ENCODE measurements at places on chromosomes 12 and 14.

- no peak for DNase-seq
Observed at GRCh38 chr12:130186651-130187268, 24.5 kb downstream of the FZD10 start.

GRCh38 chr14:35631071-35631805 lies 97.3 kb downstream of the INSM2 start:
- no peak for DNase-seq

DNA sequence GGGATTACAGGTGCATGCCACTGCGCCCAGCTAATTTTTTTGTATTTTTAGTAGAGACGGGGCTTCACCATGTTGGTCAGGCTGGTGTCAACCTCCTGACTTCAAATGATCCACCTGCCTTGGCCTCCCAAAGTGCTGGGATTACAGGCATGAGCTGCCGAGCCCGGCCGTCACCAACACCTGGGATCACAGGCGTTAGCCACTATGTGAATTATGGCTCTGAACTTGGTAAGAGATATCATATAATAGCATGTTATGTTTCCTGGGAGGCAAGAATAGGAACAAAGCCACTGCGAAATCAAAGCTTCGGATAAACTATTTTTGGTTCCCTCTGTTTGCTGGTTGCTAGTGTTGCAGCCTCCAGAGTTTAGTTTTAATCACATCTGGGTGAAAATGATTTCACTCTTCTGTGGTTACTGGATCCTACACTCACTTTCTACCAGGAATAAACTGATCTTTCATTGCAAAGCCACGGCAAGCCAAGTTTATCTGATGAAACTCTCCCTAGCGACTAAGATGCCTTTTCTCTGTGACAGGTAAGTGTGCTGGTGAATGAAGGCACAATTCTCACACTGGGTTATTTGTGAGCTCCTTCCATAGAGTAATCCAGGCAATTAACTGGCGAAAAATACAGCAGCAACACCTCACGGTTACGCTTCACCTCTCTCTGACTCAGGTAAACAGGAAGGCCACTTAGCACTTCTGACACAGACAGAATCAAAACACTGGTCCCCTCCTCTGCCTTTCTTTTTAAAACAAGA lies 16.7 kb downstream of the SNRNP35 start:
- DNase-seq: no peak

- DNase-seq: no peak
Observed at GRCh38 chr12:67813456-67813904, 164.9 kb downstream of the DYRK2 start.

GRCh38 chr14:58078068-58078467 lies 73.9 kb downstream of the ARMH4 start:
- no peak for DNase-seq

DNA sequence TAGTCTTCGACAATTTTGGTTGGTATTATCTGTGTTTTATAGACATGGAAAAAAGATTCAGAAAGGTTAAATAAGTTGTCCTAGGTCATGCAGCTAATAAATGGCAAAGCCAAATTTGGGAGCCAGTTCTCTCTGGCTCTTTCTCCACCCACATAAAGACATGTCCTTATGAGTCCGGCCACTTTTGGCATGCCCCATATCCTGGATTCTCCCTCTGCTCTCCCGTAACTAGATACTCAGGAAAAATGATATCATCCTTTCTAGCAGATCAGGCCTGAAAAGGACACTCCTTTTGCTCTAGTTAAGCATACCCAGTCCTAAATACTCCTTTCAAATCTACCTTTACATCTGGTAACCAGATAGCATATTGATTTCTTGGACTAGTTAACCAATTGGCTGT lies 64.4 kb downstream of the TTLL5 start:
- DNase-seq: no peak

DNA sequence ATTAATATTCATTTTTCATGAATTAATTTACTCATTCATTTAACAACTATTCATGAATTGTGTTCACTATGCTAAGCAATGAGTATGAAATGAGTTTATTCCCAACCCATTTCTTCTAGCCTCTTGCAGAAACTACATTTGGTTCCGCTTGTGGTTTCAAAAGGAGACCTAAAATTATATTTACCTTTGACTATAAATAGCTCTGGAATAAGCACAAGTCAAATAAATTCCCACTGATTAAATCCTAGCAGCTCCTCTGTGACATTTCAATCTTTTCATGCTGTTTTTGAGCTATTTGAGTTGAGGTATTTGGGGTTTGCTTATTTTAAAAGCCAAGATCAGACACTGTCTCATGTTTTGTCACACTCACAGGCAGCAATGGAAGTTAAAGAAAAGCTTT lies 46.9 kb downstream of the DUSP6 start:
- DNase-seq: no peak

DNA sequence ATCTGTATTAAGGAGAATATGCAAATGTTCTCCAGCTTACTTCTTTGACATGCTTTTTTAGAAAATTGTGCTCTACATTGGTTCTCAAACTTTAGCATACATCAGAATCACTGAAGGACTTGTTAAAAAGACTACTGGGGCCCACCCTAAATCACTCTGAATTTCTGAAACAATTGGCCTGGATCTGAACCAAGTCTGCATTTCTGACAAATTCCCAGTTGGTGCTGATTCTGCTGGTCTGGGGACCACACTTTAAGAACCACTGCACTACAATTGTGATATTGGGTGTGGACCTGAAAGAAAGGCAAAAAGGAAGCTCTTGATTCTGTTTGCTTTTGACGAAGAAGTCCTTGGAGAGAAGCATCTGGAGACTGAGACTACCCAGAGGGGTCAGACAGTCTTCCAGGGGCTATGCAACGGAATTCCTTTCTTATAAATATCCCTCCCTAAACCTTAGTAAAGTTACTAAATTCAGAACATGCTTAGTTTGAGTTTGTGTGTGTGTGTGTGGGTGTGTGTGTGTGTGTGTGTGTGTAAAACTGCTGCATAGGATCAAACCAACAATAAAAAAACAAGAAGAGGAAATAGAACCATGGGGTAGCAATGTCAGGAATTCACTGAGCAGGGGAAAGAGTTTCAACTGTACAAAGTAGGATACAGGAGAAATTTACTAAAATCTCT lies 36.8 kb downstream of the EAPP start:
- DNase-seq: no peak

DNA sequence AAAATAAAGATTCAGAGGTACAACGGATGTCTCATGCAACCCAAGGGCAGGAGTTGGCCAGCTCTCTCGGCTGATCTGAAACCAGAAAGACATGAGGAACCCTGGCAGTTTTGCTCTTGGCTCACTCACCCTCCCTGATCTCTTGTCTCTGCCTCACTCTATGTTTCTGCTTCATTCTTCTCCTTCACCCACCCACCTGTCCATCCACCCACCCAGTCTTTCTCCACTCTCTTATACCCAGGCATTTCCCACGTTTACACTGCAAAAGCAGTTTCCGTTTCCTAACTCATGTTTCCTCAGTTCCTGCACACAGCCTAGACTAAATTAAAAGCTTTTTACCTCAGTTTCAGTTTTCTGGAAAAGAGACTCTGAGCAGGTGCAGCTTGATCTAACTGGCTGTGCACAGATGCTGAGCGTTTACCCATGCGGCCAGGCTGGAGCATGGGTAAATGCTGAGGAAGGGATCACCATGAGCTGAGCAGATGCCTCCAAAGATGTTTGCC lies 157.6 kb downstream of the PRKCH start:
- DNase-seq: no peak

DNA sequence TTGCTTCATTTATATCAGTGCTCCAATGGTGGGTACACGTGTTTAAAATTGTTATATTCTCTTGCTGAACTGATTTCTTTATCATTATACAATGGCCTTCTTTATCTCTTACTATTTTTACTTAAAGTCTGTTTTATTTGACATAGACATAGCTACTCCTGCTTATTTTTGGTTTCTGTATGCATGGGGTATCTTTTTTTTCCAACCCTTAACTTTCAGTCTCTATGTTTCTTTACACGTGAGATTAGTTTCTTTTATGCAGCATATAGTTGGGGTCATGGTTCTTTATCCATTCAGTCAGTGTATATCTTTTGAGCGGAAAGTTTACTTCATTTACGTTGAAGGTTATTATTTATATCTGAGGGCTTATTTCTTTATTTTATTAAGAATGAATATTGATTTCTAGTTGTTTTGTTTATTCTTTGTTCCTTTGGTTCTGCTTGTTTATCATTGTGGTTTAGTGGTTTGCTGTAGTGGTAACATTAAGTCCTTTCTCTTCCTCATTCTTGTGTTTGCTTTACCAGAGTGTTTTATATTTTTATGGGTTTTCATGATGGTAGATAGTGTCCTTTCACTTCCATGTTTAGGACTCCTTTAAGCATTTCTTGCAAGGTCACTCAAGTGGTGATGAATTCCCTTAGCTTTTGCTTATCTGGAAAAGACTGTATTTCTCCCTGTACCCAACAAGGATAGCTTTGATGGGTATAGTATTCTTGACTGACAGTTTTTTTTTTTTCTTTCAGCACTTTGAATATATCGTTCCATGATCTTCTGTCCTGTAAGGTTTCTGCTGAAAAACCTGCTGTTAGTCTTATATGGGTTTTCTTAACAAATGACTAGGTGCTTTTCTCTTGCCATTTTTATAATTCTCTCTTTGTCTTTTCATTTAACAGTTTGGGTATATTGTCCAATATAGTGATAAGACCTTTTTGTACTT lies 38.3 kb upstream of the FAR2 start:
- no peak for DNase-seq

DNA sequence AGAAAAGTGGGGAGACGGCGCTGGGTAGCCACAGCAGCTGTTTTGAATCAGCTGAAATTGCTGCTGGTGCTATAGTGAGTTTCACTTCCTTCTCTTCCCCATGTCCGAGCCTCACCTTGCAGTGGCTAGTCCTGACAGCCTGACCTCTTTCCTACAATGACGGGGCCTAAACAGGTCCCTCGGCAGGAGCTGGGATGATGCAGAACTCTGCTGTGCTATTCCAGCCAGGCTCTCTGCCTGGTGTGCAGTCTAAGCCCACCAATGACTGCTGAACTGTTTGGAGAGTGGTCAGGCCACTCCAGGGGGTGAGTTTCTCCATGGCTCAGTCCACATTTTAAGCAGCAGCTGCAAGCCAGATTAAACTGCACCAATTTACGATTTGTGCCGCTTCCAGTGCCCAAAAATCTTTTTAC lies 207.3 kb downstream of the TTC7B start:
- no peak for DNase-seq

DNA sequence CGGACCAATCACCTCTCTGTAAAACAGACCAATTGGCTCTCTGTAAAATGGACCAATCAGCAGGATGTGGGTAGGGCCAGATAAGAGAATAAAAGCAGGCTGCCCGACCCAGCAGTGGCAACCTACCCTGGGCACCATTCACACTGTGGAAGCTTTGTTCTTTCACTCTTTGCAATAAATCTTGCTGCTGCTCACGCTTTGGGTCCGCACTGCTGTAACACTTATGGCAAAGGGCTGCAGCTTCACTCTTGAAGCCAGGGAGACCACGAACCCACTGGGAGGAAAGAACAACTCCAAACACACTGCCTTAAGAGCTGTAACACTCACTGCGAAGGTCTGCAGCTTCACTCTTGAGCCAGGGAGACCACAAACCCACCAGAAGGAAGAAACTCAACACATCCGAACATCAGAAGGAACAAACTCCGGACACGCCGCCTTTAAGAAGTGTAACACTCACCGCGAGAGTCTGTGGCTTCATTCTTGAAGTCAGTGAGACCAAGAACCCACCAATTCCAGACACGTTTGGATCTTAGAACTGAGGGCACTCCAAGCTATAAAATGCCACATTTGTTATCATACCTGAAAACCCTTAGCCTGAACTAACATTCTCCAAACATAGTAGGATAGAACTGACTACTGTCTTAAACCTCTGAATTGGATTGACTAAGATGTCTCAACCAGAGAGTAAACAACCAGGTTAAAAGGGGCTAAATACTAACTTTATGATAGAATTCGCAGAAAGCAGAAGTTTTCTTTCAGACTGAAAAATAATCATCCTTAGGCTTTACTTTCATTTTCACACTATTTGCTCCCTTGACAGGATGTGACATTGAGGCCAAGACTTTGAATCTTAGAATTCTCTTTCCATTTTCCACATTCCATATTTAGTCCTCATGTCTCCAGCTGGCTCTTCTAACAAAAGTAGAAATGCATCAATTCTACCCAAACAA lies 33.6 kb downstream of the CDKL1 start:
- DNase-seq: no peak

DNA sequence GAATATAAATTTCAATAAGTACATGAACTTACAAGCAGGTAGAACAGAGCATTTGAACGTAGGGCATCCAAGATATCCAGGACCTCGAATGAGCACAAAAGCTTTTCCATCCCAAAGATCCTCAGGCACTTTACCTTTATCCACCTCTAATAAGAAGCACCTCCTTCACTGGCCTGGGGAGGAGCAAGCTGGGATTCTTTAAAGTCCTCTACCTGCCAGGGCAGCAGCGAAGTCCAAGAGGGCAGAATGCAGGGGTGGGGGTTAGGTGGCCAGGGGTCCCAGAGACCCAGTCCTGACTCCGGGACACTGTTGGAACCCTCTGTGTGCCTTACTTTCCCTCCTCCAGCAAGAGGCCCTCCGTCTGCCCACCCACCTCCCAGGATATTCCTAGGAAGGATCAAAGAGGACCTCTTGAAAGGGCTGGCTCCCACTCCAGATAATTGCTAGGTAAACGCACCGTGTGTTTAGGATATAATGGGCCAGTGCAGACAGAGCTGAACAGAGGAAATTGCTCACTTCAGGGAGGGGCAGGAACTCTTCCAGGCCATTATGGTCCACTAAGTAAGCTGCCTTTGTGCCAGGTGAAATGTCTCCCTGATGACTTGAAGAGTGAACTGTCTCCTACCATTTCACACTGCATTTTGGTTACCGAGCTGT lies 68.1 kb downstream of the TTC9 start:
- no peak for DNase-seq

DNA sequence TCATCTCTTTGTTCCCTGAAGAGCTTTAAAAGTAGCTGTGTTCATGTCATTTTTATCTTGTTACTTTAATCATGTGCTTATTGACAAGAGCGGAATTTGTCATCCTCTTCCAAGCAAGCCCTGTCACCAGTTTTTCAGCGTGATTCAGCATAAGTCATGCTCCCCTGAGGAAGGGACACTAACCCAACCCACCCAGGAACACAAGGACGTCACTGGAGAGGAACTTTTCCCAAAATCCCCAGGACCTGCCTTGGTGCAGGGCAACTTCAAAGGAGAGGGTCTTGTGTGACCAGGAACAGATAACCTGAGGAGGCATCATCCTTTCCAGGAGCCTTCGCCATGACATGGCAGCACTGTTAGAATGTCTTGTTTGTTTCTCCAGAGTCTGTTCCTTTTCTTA lies 107.1 kb upstream of the DIO3 start:
- no peak for DNase-seq

GRCh38 chr12:2023365-2023764 lies 19.1 kb upstream of the DCP1B start:
- no peak for DNase-seq

DNA sequence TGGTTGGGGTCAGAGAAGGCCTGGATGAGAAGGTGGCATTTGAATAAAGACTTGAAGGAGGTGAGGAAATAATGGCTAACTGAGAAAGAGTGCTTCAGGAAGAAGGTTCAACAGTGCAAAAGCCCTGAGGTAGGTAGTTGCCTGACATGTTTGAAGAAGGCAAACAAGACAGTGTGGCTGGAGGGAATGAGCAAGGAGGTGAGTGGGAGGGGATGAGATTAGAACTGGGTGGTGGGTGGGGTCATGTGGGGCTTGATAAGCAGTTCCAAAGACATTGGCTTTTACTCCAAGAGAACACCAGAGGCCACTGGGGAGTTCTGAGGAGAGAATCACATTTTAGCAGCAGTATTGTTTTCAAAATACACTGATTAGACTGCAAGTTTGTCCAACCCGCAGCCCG lies 50.5 kb downstream of the HSPB8 start:
- DNase-seq: no peak

All from stimulated activated CD4-positive, alpha-beta T cell treated with anti-CD3 and anti-CD28 coated beads, Interleukin-15, amount 100 ng/mL, for 48 hours (primary cell).